NCI-H1048 (cell line): ENCODE measurements at places on chromosomes 12 and 14.

GRCh38 chr14:34872822-34873588, 2.2 kb downstream of the BAZ1A start:
- DNase-seq = no peak

DNA sequence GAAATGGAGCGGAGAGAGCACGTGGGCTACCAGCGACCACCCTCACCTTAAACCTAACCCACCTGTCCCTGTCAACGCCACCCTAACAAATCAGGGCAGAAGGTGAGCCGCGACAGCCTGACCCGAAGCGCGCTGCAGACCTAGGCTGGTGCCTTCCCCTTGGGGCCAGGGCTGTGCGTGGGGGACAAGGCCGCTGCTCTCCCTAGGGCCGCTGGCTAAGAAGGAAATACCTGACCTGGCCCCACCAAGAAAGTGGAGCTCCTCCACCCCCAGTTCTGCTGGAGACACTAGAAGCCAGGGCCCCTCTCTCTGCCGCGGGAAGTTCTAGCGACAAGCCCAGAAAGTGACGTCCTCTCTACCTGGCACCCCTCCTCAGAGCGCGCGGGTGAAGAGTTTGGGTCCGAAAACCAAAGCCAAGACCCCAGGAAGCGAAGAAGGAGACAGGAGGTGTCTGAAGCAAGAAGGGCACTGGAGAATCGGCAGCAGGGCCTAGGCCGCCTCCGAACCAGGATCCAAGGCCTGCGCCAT, 7.5 kb downstream of the SIX1 start:
- DNase-seq = no peak

DNA sequence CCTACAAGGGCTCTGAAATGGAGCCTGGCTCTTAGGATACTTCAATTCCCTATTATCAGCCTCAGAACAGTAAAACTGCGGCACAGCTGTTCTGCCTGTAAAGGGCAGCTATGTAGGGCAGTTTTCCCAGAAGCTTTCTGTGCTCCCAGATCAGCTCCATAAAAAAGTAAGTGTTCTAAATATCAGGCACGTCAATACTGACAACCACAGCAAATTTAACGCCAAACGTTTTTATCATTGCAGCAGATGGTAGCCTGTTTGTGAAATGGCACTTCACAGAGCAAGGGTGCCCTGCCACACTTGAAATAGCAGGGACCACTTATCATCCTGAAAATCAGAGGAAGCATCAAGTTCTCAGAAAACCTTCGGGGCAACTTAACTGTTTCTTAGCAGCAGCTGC, 54.8 kb upstream of the PTHLH start:
- no peak for DNase-seq

DNA sequence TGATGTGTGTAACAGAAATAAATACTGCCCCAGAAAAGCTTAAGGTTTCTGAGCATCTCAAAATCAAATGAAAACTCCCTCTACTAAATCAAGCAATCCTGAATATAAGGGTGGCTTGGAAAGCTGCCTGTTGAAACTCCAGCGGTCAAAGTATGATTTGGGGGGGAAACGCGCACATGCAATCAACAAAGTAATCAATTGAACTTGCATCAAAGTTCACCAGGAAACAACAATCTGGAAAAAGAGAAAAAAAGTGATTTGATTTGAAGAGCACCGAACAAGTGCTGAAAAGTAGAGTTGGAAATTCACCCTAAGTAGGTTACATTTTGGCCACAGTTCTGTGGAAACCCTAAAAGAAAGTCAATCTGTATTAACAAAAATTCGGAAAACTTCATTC, 700 bp downstream of the CNIH1 start:
- DNase-seq = no peak

GRCh38 chr14:104353921-104354701, 215.7 kb downstream of the KIF26A start:
- no peak for DNase-seq

- no peak for DNase-seq
Observed at GRCh38 chr12:130491421-130492357, 154.0 kb downstream of the PIWIL1 start.

DNA sequence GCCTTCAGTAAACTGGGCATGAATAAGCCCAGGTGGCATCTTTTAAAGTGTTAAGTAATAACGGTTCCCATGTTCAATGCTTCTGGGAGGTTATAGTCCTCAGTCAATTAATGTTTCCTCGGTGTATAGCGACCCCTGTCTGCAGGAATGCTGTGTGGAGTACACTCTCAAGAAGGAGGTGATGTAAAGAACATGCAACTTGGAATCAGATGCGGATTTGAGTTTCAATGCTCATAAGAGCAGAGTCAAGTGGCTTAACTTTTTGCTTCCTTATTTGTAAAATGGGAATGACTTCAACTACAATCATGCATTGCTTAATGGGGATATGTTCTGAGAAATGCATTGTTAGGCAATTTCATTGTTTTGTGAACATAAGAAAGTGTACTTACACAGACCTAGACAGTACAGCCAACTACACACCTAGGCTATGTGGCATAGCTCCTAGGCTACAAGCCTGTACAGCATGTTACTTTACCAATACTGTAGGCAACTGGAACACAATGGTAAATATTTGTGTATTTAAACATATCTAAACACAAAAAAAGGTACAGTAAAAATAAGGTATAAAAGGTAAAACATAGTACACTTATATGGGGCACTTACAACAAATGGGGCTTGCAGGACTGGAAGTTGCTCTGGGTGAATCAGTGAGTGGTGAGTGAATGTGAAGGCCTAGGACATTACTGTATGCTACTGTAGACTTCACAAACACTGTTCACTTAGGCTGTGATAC, 6.7 kb upstream of the MRPS35 start:
- DNase-seq = peak; percentile 44

- peak; percentile 17 for DNase-seq
Observed at GRCh38 chr14:33839193-33840076, 111.4 kb downstream of the EGLN3 start.

GRCh38 chr14:92565718-92566115, 52.1 kb downstream of the RIN3 start:
- no peak for DNase-seq
